Stimulated activated CD4-positive, alpha-beta T cell treated with anti-CD3 and anti-CD28 coated beads, Interleukin-1b, Interleukin-23, amount 100 ng/mL, for 1 hour (primary cell): ENCODE measurements at places on chromosomes 6 and 20.

GRCh38 chr6:121520337-121521163 is 85.1 kb downstream of the GJA1 start:
- no peak for DNase-seq

DNA sequence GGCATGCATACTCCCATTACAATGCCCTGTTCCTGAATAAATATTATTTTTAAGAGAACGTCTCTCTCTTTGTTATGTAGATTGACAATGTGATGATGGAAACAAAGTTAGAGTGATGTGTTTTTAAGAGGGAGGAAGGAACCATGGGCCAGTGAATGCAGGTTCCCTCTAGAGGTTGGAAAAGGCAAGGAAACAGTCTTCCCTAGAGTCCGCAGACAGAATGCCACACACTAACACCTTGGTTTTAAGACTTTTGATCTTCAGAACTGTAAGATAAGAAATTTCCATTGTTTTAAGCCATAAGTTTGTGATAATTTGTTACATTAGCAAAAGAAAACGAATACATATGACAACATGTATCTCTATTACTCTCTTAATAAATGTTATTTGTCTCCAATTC is 4.7 kb upstream of the CENPW start:
- no peak for DNase-seq

GRCh38 chr6:169034516-169035167 is 219.0 kb downstream of the THBS2 start:
- DNase-seq, result no peak

DNA sequence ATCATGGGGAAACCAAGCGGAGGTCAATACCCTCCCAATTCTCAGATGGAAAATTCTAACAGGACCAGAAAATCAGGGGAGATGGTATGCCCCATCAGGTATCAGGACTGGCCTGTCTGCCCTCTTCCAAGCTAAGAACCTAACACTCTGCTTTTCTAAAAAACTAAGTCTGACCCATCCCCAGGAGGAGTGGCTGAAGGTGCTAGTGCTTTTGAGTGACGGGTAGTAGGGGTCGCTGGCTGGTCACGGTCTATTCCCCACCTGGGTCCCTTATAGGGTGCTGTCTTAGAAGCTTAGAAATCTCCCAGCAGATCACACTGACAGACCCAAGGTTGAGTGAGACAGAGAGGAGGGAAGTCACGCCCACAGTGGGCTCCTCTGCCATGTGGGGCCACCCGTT is 9.6 kb downstream of the ABHD16A start:
- no peak for DNase-seq

GRCh38 chr6:1348675-1349074 is 36.8 kb downstream of the FOXQ1 start:
- DNase-seq, result no peak

DNA sequence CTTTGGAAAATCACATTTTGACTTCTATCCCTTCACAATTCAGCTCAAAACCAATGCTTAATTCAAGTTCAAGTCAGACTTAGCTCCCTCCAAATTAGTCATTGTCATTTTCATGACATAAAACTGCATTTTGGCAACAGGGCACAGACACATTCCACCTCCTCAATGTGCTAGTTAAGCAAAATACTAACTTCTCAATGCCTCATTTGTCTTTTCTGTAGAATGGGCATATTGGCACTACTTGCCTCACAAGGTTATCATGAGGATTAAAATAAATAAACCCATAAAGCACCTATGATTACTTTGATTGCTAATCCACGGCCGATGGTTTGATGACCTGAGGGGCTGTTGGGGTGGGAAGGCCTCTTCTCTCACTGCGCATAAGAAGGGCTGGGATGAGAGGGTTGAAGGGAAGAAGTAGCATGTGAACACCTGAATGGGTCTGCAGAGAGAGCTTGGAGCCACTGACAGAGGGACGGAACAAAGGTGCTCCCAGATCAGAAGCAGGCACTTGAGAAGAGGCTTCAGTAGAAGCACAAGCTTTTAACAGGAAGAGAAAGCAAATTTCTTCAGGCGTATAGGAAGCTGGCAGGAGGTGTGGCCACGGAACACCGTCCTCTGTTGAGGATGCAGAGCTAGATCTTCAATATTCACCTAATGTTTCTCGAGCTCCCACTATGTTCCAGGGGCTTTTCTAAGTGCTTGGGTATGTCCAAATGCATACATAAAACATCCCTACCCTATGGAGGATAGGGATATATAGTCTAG is 11.7 kb upstream of the TBC1D7 start:
- no peak for DNase-seq

- DNase-seq, result no peak
These were observed 235.1 kb upstream of the RREB1 start for GRCh38 chr6:6872459-6873344.

GRCh38 chr6:149094934-149095351 is 222.6 kb upstream of the TAB2 start:
- no peak for DNase-seq

- no peak for DNase-seq
These were observed 35.2 kb downstream of the HFE start for GRCh38 chr6:26122402-26122792.

DNA sequence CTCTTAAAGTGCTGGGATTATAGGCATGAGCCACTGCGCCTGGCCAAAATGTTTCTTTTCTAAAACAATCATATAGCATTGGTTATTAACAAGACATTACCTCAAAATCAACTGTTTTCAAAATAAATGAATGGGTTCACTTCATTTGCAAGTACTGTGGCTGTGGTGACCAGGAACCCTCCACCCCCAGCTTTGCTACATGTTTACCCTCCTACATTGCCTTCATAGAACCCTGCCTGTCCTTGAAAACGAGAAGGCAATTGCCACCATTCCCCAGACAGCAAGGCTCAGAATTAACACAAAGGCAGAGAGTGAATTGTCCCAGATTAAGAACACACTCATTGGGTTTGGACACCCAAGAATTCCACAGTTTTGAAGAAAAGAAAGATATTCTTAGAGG is 116.6 kb upstream of the LGSN start:
- no peak for DNase-seq

GRCh38 chr20:51469578-51470498 is 72.7 kb downstream of the NFATC2 start:
- DNase-seq, result no peak

- DNase-seq, result no peak
These were observed 69.9 kb upstream of the BTBD3 start for GRCh38 chr20:11847827-11848226.

GRCh38 chr6:56992703-56993102 is 37.8 kb downstream of the BEND6 start:
- DNase-seq, result no peak

- no peak for DNase-seq
These were observed 201.1 kb downstream of the ZFAND3 start for GRCh38 chr6:38020593-38020992.

DNA sequence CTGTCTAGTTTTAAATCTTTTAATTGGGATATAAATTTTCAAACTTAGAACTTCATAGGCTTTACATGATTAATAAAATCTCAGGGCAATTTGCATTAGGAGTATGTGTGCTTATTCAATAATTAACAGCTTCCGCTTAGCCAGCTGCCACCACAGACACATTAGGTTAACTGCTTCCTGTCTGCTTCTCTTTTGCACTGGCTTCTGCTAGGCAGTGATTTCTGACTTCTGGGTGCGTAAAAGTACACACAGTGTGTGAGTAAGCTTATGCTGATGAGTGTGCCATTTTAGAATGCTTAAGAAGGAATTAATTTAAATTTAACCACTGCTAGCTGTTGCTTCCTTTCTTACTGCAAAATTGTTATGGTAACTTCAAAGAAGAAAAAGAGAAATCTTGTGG is 73.9 kb downstream of the F13A1 start:
- DNase-seq, result no peak

GRCh38 chr6:125431971-125432370 is 130.2 kb upstream of the HDDC2 start:
- DNase-seq, result no peak

GRCh38 chr6:118709859-118710350 is 58.5 kb upstream of the CEP85L start:
- peak; percentile 27 for DNase-seq
